HTR-8/SVneo (cell line): ENCODE measurements at places on chromosomes 5 and 9.

GRCh38 chr5:174699131-174699530, 25.3 kb upstream of the MSX2 start:
- DNase-seq, result no peak

- peak; percentile 23 for DNase-seq
These were observed 61.5 kb downstream of the LNPEP start for GRCh38 chr5:96997265-96997859.

- DNase-seq, result peak; percentile 0
These were observed 424.0 kb upstream of the ZNF462 start for GRCh38 chr9:106438928-106439327.

- DNase-seq, result no peak
These were observed 650 bp downstream of the FRMD3 start for GRCh38 chr9:83537331-83538171.

DNA sequence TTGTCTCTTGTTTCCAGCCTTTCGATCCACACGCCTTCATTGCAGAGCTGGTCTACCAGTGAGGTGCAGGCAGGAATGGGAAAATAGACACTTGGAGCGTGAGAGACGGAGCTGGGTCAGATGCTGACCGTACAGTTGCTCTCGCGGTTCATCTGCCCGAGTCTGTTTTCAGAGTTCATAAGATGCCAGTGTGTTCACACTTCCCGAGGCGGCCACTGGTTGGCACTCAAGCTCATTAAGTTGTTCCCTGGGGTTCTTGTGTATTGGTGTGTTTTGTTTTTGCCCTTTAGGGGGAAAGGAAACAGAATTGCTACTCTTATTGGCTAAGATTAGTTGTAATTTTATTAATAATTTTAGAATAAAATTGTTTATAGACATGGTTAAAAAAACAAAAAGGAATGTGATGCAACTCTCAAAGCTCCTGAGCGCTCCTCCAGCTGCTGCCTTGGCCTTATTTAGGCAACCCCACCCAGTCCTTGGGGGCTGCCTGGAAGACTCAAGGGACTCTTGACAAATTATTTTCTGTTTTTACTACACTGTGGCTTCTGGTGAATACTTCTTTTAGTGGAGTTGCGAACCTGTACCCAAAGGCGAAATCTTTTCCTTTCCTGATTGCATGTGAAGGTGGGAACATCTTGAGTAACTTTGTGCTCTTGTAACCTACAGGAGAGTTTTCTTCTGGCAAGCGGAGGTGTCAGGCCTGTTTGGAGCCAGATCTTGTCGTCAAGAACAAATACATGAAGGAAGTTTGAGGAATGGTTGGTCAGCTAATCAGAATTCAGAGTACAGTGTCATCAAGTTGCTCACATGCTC, 146.1 kb downstream of the MAST4 start:
- DNase-seq, result no peak

- no peak for DNase-seq
These were observed 141.8 kb upstream of the MAST4 start for GRCh38 chr5:66454186-66455078.

DNA sequence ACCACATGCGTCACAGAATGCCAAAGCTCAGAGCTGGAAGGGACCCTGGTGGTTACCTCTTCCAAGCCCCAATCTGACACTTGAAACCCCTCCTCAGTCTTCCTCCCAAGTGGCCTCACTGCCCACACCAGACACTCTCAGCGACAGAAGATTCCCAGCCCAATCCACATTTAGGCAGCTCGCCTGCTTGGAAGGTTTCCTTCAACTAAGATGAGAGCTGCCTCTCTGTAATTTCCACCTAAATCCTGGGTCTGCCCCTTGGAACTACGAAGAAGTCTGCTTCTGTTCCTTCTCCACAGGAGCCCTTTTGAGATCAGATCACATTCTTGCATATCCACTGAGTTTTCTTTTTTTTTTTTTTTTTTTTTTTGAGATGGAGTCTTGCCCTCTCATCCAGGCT, 83.7 kb downstream of the PAX5 start:
- no peak for DNase-seq

DNA sequence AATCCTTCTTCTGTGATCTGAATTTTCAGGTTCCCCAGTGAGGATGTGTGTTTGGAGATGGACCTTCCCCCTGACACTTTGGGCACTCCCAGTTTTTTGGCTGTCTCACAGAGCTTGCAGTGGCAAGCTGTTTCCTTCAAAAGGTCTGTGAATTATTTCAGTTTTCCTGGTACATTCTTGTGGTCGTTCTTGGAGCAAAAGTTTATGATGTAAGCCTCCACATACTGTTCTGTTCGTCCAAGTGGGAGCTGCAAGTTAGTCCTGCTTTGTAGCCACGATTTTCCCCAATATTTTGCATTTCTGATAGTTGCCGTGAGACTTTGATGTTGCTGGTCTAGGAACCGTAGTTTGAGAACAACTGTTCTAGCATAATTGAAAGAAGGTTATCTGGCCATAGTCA, 88.3 kb downstream of the MTAP start:
- DNase-seq, result no peak

- no peak for DNase-seq
These were observed 37.1 kb upstream of the KCNMB1 start for GRCh38 chr5:170426149-170426767.

DNA sequence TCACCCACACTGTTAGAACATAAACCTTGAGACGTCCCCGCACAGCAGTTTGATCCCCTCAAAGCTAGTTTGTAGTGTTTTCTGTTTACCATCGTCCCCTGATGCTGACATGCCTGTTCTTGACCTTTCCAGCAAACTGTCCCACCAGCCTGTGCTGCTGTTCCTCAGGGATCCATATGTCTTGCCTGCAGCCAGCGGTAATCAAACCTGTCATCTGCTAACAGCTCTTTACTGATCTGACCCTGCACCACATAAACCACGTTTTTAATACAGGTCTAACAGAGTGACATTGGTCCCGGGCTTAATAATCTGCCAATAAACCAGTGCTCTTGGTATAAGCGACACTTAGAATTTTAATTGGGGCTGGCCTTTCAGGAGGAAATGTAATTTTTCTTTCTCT, 34.7 kb downstream of the PPIC start:
- DNase-seq, result no peak

DNA sequence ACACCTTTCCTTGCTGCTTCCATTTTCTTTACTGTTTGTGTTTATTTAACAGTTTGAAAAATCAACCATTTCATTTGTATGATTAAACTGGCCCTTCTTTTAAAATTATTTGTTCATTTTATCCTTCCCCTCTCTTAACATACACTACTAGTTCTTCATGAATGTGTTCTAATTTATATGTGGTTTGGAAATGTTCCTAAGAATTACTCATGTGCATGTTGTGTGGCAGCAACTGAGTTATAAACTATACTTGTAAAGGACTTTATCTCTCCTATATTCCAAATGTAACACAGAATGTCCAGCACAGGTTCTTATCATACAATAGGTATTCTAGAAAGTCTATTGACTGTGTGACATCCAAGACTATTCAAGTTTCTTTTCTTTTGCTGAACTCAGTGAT, 358.2 kb upstream of the MEF2C start:
- no peak for DNase-seq

GRCh38 chr9:83469722-83470121, 68.5 kb downstream of the FRMD3 start:
- DNase-seq, result no peak

GRCh38 chr9:137482094-137482781, 23.1 kb upstream of the NSMF start:
- DNase-seq, result peak; percentile 71

DNA sequence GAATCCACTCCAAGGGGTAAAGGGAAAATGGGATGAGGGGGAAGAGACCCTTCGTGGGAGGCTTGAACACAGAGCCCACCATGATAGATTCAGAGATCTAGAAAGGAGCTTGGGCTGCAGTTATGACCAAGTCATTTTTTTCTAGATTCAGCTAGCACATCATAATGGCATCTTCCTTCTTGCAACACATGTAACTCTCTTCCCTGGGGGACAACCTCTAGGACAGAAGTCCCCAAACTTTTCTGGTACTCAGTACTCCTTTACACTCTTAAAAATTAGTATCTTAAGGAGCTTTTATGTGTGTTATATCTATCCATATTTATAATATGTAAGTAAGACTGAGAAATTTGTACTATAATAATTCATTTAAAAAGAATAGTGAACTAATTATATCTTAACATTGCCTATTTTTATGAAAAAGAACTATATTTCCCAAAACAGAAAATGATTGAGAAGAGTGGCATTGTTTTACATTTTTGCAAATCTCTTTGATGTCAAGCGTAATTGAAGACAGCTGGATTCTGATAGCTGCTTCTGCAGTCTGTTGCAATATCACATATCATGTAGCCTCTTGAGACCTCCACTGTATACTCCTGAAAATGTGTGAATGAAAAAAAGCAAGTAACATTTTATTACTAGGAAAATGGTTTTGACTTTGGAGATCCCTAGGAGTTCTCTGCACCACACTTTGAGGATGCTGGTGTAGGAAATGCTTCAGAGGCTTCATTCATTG, 875 bp downstream of the ACO1 start:
- DNase-seq, result no peak

- peak; percentile 18 for DNase-seq
These were observed 478 bp downstream of the TEX10 start for GRCh38 chr9:100352201-100352726.

GRCh38 chr9:14347406-14348122, 33.6 kb upstream of the NFIB start:
- DNase-seq, result no peak

- DNase-seq, result no peak
These were observed 233.6 kb downstream of the TRPM3 start for GRCh38 chr9:70887826-70888225.

- DNase-seq, result no peak
These were observed 35.4 kb upstream of the IL17B start for GRCh38 chr5:149414405-149415065.

DNA sequence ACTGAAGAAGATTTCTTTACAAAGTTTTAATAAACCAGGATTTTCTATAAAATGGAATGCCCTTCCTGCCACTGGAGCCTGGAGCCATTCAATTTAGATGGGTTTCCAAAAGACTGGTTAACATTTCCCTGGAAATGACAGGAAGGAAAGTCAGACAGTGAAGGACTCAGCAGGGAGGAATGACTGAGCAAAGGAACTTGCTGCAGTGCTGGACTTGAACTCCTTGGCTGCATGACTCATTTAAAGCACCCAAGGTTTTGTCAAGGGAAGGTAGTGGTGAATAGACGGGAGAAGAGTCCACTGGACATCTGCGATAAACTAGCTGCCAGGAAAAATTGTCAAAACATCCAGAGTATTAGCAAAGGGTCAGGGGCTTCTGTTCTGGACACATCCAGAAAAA, 163.8 kb upstream of the SLC28A3 start:
- no peak for DNase-seq

DNA sequence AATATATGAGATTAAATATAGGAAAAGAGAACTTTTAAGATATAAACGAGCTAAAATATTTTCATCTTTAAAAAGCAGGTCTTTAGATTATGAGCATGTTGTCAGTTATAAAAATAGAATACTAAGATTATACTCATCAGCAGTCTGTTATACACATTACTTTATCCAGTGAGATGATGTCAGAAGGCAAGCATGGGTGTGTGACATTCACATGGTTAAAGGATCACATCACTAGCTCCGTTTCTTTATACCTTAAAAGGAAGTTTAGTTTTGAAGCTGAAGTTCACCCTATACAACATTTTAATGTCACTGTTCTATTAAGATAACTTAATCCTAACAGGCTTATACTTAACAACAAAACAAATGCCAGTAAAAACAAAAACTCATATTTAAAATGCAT, 59.6 kb downstream of the RICTOR start:
- DNase-seq, result no peak

DNA sequence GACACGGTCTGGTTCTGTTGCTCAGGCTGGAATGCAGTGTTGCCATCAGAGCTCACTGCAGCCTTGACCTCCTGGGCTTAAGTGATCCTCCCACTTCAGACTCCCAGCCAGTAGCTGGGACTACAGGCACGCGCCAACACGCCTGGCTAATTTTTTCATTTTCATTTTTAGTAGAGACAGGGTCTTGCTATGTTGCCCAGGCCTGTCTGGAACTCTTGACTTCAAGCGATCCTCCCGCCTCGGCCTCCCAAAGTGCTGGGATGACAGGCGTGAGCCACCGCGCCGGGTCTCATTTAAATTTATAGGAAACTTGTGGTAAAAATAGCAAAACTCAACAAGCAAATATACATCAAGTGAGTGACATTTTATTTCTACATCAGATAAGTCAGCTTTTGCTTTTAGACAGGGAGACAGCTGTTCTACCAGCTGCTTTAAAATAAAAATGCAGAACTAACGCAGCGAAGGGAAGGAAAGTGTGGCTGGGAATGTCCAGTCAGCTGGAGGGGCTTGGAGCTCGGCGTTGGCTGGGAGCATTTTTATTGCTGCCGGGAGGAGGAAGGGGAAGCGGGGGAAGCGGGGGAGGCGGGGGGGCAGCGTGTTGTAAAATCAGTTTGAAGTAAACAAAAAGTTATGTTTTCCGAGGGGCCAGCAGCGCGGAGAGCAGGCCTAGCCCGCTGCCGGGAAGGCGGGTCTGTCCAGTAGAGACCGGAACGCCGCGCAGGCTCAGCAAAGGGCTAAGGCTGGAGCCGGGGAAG, 707 bp upstream of the ZFYVE16 start:
- DNase-seq, result no peak

GRCh38 chr9:129486756-129487657, 133.9 kb downstream of the C9orf50 start:
- no peak for DNase-seq

DNA sequence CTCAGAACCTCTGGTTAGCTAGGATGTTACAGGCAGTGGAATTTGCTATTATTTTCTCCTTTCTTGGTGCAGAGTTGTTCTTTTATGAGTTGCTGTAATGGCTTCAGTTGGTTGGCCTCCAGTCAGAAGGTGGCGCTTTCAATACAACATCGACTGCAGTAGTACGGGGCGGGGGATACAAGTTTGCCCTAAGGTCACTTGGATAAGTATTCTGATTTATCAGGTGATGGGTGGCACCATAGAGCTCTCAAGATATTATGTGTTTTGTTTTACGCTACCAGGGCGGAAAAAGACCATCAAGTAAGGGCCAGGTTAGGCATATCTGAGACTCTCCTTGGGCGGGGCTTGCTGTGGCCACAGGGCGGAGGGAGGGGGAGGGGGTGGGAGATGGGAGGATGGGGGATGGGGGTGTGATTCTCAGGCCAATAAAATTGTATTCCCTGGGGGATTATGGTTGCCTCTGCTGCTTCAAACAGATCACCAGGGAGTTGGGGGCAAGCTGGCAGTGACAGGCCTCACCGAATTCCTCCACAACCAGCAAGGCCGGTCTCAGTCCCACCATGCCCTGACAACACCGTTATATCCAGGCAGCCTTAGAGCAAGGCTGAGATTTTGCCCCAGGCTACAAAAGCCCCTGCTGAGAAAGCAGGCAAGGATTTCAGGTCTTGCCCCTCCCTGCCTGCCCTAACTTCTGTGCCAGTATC, 15.9 kb upstream of the RNF38 start:
- no peak for DNase-seq

DNA sequence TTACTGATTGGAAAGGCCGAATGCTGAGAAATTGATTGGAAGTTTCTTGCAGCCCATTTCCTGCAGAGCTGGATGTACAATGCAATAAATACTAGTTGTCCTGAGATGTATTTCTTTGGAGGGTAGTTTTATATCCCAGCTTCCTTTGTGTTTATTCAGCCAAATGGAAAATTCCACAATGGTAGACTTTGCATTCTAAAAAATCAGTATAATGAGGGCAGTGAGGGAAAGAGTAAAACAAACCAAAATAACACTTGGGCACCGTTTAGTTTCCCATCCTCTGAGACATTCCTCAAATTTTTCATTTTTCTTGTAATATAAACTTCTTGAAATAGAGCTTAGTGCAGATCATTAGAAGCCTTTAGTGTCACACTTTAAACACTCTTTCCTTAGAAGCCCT, 379.4 kb downstream of the EBF1 start:
- DNase-seq, result no peak

GRCh38 chr5:154221371-154221896, 30.9 kb downstream of the GALNT10 start:
- DNase-seq, result peak; percentile 58
